ENCODE measurements at places on chromosomes 5 and 9.

DNA sequence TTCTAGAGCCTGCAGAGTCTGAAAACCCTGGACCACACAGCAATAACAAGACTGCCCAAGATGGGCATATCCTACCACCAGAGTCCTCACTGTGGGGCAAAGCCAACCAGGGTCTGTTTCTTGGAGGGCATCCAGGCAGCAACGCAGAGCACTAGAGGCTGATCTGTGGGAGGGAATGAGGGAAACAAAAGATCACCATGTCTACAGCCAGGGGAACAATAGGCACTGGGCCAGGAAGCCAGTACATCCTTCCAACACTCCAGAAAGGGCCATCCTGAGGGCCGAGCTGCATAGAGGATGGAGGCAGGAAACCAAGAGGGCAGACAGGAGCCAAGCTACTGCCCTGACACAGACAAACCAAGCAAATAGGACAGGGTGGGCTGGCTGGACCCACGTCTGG is 416.1 kb upstream of the IRX4 start:
- DNase-seq: no peak

DNA sequence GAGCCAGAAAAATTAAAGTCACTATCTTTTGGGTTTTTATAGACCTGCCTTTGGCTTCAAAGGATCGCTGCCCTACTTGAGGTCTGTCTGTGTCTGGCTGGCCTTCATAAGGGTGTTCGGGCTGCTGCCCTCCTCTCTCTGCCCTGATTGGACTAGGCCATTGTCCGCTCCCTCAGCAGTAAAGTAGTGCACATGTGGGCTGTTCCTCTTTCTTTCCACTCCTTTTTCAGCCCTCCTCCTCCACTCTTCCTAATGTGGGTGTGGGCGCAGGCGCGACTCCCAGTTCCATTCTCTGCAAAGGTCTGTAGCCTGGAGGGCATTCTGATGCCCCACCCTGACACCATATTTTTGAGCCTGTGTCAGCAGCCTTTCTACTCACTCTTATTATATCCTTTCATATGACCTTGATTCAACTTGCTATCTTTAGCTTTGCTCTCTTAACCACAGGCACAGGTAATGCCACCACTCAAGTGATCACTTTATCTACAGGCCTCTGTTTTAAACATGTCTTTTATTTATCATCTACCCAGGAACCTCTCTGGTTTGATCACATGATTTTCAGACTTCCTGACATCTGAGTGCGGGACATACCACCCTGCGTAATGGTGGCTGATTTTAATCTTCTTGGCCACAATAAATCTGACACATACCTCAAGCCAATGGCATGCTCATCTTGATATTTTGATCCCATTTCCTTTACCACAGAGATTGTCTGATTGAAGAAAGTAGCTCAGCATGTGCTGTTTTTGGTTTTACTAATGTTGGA is 144.5 kb downstream of the AOPEP start:
- DNase-seq: peak; percentile 58

DNA sequence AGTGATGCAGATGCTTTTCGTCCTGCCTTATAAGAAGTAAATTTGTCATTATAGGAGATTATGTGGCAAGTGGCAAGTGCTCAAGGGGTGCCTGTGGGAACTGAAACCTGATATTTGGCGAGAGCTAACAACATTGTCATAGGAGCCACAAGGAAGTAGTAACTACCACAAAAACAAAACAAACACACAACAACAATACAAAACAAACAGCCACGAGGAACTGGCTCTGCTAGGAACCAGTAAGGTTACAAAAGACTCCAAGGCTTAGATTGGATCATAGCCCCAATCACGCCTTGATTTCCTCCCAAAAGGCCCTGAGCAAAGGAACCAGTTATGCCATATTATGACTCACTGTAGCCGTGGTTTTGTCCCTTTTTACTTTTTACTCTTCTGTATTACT is 1045.2 kb downstream of the CDH12 start:
- DNase-seq: no peak

DNA sequence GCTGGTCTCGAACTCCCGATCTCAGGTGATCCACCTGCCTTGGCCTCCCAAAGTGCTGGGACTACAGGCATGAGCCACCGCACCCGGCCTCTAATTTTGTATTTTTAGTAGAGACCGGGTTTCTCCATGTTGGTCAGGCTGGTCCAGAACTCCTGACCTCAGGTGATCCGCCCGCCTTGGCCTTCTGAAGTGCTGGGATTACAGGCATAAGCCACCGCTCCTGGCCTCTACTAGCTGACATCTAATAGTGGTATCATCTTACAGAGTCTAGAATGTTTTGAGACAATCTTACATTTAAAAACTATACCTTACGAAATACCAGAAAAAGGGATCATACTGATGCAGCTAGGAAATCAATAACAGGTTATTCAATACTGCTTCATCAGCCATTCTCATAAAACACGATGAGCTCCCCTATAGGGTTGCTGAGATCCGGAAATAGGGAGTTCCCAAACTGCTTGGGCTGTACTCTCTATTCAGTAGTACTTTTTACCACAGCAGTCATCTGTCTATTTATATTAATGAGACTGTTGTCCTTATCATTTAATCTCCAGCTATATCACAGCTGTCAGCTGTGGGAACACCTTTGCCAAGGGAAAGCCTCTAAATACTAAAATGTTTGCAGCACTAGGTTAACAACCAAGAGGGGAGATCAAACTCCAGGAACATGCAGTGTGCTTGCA is 8.1 kb upstream of the UBE2D2 start:
- DNase-seq: no peak

- no peak for DNase-seq
Observed at GRCh38 chr5:135255461-135256178, 143.4 kb downstream of the MACROH2A1 start.

GRCh38 chr9:16337322-16338029 is 533.0 kb downstream of the BNC2 start:
- no peak for DNase-seq

DNA sequence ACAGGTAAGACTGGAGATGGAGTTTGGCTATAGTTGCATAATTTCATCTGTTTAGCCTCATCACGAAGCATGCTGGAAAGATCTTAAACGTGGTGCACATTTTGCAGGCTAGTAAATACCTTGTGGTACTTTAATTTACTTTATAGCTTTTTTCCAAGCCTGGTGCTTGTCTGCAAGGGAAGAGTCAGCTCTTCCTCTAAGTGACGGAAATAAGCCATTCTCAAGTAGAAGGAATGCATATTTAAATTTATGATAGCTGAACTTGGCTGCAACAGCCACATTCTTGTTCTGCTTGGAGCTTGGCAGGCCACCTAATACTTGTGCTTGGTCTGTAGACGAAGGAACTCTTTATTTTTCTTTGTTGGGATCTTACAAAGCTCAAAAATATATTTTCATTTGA is 188.0 kb upstream of the PIK3R1 start:
- no peak for DNase-seq

- DNase-seq: peak; percentile 76
Observed at GRCh38 chr5:163347671-163348070, 89.7 kb upstream of the CCNG1 start.

- no peak for DNase-seq
Observed at GRCh38 chr5:143546394-143546793, 142.9 kb upstream of the NR3C1 start.

- no peak for DNase-seq
Observed at GRCh38 chr5:168948746-168949145, 352.2 kb downstream of the SLIT3 start.

- DNase-seq: peak; percentile 42
Observed at GRCh38 chr5:110377361-110377760, 349.1 kb downstream of the TMEM232 start.

GRCh38 chr5:135335031-135335828 is 63.8 kb downstream of the MACROH2A1 start:
- DNase-seq: no peak

DNA sequence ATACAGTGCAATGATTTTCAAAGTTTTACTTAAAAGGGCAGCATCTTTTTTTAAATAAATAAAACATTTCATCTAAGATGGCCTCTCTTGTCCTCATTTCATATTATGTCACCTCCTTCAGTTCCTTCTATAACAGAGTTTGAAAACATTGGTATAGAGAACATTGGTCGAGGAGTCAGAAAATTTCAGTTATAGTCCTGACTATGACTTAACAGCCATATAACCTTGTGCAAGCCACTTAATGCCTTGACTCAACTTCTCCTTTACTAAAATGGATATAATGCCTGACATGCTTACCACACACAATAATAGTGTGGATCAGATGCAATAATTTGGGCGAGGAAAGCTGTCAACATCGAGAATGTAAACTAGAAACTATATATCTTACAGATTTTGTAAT is 22.6 kb downstream of the SSBP2 start:
- DNase-seq: no peak

GRCh38 chr5:170757182-170757601 is 26.3 kb upstream of the GABRP start:
- DNase-seq: peak; percentile 51

GRCh38 chr5:174242573-174242972 is 197.1 kb downstream of the NSG2 start:
- DNase-seq: no peak

DNA sequence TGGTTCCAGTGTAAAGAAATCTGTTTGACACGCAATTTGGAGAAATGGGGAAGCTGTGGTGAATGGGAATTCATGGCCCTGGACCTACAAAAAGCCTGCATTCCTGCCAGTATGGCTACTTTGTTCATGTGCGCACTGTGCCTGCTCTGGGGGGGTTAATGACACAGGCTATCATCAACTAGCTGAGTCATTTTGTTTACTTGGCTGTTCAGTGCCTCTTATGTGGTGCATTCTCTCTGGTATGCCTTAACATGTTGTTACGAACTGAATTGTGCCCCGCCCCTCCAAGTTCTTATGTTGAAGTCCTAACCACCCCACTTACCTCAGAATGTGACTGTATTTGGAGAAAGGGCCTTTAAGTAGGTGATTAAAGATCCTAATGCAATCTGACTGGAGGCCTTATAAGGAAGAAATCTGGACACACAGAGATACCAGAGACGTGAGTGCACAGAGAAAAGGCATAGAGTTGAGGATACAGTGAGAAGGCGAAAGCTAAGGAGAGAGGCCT is 20.4 kb upstream of the UBAP1 start:
- peak; percentile 43 for DNase-seq

- DNase-seq: no peak
Observed at GRCh38 chr5:98053170-98053569, 720.3 kb upstream of the RGMB start.

DNA sequence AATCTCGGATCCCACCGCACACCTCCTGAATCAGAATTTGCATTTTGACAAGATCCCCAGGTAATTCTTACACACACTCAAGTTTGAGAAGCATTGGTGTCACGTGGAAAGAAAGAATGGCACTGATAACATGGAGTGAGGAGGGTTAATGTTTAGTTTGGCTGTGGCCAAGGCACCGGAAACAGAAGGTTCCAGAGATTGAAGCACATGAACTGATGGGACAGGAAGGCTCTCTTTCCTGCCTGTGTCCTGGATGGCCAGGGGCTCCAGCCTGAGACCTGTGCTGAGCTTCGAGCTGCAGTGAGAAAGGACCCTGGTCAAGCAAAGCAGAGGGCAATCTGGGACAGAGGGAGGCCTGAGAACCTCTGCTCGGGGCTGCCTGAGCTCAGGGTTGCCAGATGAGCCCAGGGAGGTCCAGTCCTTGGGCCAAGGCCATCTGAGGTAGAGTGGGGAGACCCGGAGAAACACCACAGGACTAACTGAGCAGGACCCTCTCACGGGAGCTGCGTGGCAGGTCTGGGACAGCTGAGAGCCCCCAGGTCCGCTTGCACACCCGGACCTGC is 27.3 kb downstream of the AFAP1L1 start:
- no peak for DNase-seq

- DNase-seq: no peak
Observed at GRCh38 chr9:75775966-75776691, 114.3 kb upstream of the PCSK5 start.

- DNase-seq: no peak
Observed at GRCh38 chr5:124733329-124733650, 13.1 kb downstream of the ZNF608 start.

- DNase-seq: no peak
Observed at GRCh38 chr9:1008216-1008615, 31.8 kb downstream of the DMRT3 start.

GRCh38 chr9:111400564-111400898 is 70.5 kb upstream of the OR2K2 start:
- no peak for DNase-seq

- no peak for DNase-seq
Observed at GRCh38 chr5:115725522-115725921, 90.9 kb downstream of the CDO1 start.

DNA sequence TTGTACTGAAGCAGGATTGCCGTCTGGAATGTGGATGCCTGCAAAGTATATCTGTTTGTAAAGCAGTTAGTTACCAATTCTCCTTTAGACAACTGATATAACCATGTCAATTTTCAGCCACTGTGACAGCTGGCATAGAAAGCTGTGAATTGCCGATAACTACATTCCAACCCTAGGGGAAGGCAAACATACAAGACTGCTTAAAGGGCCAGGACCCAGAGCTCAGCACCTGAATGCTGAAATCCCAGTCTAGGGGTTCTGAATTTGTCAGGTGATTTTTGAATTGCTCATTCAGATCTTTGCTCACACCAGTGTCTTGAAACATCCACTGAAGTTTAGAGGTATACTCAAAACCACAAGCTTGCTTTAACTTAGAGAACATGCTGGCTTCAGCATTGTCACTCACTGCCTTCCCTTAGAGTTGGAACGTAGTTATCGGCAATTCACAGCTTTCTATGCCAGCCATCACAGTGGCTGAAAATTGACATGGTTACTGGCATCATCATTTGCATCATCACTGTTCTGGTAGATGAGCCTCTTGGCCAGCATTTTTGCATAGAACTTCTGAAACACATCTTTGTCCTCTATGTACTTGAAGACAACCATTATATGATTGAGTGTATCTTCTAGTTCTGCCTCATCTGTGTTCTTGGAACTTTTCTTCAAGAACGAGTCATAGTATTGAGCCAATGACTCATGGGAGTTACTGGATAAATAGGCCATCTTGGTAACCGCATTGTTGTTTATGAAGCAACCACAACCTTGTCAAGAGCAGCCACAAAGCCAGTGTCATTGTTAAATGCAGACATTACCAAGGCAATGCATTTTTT is 82.1 kb downstream of the CCDC192 start:
- DNase-seq: no peak

DNA sequence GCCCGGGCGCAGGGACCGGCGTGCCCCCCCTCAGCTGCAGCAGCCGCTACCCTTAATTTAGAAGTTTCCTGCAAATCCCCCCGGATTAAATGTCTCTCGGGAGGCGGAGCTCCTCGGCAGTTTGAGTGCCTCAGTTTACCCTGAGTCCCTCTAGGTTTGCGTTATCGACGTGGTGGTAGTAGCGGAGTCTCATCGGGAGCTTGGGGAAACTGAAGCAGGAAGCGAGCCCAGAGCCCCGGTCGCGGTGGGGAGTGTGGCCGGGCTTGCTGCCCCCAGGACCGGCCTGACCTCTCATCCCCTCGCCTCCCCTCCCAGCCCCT is 529 bp upstream of the TPM2 start:
- peak; percentile 80 for DNase-seq

All from mesendoderm (in vitro differentiated cells).